B cell (primary cell): ENCODE measurements at places on chromosomes 2 and 18. TPM values are rescaled to one million over a fixed set of nuclear protein-coding genes. Genes with fewer than 3 reads are reported as not detected.

GRCh38 chr2:68119504-68119903, 38.2 kb upstream of the PNO1 start:
- H3K27ac ChIP-seq = peak overlapping the region; percentile 11
- H3K4me1 ChIP-seq = peaks cover 45% of the 10 kb centered on the region
- H3K36me3 ChIP-seq = no peaks in the 10 kb centered on the region
- no peak for DNase-seq

GCG gene
- total RNA-seq = not detected in 2 replicates

DNA sequence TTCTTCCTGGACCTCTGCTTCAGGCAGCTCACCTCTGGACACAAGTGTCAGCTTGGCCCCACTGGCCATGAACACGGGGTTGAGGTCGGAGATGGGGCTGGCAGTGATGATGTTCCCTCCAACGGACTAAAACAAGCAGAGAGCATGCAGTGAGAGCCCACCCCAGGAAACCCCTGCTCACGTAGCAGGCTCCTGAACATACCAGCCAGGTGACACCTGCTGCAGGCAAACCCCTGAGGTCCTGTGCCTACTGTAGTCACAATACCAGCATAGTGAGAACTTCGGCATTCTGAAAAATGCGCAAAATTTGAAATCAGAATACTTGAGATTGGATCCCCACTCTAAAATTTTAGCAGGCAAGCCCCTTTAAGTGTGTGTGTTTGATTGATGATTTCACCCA, 32.9 kb downstream of the XDH start:
- DNase-seq = no peak
- no peaks in the 10 kb centered on the region for H3K36me3 ChIP-seq
- no peak overlapping the region for H3K4me3 ChIP-seq

CYS1 gene
- not detected in 2 replicates for total RNA-seq

DNA sequence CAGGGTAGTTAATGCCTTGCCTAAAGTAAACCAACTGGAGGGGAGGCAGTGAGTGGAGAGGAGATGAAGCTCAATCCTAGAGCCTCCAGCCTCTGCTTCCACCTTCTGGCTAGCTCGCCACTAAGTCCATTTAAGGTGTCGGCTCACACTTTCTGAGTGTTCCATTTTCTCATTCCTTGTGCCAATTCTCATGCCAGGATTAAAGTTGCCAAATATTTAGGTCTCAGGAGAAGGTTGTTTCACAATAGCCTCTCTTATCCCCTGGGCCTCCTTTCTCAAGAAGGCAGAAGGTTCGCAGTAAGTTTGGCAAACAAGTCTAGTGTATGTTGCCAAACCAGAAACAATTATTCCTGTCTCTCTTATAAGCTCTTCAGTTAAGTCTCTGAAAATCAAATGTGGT, 57.2 kb downstream of the TACR1 start:
- no peak overlapping the region for H3K4me3 ChIP-seq
- DNase-seq = no peak
- H3K36me3 ChIP-seq = no peaks in the 10 kb centered on the region
- no peak overlapping the region for H3K27ac ChIP-seq

- H3K4me1 ChIP-seq = no peaks in the 10 kb centered on the region
- H3K4me3 ChIP-seq = no peak overlapping the region
- peaks cover 2% of the 10 kb centered on the region for H3K27me3 ChIP-seq
- peak; percentile 13 for DNase-seq
Observed at GRCh38 chr2:73156539-73157124, 43.9 kb upstream of the RAB11FIP5 start.

DNA sequence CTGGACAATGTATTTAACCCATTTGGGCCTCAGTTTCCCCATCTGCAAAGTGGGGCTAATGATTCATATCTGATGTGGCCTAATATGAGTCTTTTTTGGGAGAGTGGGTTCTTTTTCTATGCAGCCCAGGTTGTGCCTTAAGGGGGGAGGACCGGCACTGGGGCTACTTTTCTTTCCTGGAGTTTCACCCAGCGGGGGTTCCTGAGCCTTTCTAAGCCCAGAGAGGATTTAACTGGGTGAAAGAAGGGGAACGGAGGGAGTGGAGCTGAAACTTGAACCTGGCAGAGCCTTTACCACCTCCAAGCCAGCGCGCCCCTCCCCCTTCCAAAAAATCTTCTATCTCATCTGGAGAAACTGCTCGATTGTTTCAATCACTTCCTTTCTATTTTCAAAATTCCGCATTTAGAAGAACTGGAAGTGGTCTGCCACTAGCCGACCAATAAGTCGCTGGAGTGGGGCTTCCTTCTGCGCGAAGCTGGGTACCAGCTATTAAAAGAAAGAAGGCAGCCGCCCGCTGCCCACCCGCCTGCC, 205.0 kb upstream of the SMAD2 start:
- no peaks in the 10 kb centered on the region for H3K4me1 ChIP-seq
- no peak for DNase-seq
- H3K36me3 ChIP-seq = no peaks in the 10 kb centered on the region
- no peak overlapping the region for H3K27ac ChIP-seq
- no peaks in the 10 kb centered on the region for H3K27me3 ChIP-seq

KLF7 gene
- total RNA-seq = 81.2 and 93.2 TPM in 2 replicates

CRACDL gene
- 0.07 and 0.25 TPM in 2 replicates for total RNA-seq
